ENCODE measurements at places on chromosomes 12 and 14.

DNA sequence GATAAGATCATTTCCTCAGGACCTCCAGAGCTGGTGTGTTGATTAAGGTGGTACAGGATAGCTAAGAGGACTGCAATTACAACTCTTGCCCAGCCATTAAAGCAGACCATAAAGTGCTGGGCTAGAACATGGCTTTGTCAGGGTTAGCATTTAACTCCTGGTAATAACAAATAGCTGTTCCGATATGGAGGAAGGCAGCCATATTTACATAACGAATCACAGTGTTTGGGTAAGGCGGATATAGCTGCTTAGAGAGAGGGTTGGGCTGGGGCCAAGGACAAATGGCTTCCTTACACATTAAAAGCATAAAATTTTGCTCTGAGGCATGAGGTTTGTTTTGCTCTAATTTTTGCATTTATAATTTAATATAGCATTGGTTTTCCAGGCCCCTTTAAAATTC is 297.7 kb upstream of the DDHD1 start:
- no peak for DNase-seq

DNA sequence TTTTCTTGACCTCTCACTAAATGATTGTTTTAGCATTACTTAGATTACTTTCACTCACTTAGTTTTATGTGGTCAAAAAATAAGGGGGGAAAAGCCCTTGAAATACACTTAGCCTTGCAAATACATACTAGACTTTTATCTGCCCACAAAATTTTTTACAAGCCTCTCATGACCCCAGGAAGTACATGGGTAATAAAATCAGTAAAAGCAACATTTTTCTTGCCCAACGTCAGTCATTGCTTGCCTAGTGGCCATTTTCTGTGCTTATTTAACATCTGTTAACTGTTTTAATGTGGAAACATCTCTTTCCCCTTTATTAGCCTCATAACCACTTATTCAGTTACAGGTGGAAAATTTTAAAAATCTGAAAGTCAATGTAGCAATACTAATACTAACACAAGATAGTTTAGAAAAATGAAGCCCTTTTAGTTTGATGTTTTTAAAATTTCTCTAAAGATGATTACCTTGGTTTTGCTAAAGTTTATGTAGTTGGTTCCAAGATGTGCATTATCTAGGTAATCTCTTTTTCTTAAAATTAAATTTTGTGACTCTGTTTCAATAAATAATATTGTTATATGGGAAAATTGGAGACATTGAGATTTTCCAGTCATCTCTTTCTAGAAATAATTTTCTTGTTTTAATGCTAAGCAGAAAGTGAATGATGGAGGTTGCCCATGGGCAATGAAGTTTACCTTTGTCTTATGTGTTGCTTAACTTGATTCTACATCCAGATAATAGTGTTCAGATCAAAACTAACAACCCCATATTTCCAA is 175.5 kb downstream of the TMTC2 start:
- DNase-seq: no peak

GRCh38 chr12:93441081-93441616 is 598 bp downstream of the UBE2N start:
- DNase-seq: peak; percentile 51

DNA sequence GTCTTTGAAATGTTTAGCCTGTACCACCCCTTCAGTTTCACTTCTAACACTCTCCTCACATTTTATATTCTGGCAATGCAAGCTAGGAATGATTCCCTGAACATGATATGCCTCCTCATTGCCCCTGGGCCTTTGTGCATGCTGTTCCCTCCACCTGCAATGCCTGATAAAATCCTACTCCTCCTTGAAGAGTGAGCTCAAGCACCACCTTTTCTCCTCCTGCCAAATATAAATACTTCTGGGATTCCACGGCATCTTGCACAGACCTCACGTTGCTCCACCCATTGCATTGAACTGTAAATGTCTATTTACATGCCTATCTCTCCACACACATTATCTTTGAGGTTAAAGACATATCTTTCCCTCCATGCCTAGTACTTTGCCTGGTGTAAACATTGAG is 21.1 kb downstream of the NKX2-1 start:
- DNase-seq: no peak

- DNase-seq: no peak
Observed at GRCh38 chr12:127284870-127285431, 982.0 kb upstream of the TMEM132C start.

- DNase-seq: peak; percentile 49
Observed at GRCh38 chr14:99733540-99734405, 49.7 kb downstream of the CYP46A1 start.

DNA sequence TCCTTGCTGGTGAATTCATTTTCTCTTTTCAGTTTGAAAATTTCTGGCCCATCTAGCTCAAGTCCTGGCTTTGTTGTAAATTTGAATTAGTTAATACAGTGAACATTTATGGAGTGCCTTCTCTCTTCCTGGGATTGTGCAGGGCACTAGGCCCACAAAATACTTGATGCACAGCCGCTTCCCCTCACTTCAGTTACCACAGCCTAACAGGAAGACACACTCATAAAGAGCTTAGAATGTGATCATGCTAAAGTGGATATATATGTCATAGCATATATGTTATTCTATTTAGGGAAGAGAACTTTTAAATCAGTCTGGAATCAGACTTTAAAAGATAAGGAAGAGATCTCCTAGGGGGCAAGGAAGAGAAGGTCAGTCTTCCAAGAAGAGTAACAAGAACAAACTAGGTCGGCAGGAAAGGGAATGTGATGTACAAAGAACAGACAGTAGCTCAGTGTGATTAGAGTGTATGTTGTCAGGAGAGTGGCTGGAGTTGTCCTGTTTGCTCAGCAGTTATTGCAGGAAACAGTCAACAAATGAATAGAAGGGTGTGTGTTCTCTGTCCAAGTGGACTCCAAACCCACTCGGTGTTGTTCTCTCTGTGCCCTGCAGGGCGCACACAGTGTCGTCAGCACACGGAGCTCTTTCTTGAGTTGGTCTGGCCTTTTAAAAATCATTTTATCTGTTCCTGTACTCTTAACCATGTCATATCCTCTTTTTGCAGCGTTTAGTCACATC is 74.4 kb downstream of the DAAM1 start:
- peak; percentile 29 for DNase-seq

DNA sequence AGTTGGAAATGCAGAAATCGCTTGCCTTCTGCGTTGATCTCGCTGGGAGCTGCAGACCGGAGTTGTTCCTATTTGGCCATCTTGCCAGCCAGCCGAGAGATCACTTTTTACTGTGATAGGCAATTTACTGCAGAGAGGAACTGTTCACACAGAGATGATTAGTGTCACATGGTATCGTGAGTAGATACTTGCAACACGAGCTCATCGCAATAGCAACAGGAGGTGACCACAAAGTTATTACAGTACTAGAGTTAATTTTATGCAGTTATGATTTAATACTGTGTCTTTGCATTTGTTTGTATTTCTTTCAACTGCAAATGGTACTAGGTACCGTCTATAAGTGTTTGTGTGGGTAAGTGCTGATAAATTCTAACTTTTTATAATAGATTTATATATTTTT is 27.8 kb downstream of the NOPCHAP1 start:
- no peak for DNase-seq

- DNase-seq: peak; percentile 24
Observed at GRCh38 chr12:105083551-105084105, 630 bp downstream of the ALDH1L2 start.

DNA sequence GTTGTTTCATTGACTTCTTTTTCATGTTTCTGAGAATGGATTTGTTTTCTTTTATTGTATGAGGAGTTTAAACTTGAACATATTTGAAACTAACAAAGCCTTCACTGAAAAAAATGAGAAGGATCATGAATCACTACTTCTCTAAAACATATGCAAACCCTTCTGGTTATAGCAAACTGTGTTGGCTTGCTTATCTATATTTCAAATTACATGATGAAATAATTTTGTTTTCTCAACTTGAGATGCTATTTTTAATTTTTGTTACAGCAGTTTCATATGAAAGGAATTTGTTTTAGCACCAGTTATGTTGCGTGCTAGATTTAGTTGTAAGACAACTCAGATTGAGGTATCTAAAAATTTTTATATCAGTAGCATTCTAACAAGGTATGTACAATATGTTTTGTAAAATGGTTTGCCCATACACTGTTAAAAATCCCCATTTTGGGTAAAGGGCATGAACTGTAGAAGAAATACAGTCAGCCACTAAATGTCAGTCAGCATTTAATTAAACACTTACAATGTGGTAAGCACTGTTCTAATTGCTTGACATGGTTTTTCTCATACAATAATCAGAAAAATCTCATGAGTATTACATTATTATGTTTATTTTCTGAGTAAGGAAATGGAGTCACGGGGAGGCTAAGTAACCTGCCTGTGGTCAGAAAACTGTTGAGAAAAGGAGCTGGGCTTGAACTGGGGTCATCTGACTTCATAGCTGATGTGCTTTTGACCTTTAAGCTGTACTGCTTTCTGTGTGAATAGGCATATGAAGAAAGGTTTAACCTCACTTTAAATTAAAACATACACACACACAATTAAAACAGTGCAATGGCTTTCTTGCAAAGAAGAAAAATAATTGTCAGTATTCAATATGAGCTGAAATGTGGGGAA is 105.7 kb downstream of the PLEKHA5 start:
- DNase-seq: no peak

- no peak for DNase-seq
Observed at GRCh38 chr12:3389986-3390385, 101.0 kb upstream of the PRMT8 start.

GRCh38 chr12:68111995-68112394 is 47.5 kb downstream of the IFNG start:
- no peak for DNase-seq

DNA sequence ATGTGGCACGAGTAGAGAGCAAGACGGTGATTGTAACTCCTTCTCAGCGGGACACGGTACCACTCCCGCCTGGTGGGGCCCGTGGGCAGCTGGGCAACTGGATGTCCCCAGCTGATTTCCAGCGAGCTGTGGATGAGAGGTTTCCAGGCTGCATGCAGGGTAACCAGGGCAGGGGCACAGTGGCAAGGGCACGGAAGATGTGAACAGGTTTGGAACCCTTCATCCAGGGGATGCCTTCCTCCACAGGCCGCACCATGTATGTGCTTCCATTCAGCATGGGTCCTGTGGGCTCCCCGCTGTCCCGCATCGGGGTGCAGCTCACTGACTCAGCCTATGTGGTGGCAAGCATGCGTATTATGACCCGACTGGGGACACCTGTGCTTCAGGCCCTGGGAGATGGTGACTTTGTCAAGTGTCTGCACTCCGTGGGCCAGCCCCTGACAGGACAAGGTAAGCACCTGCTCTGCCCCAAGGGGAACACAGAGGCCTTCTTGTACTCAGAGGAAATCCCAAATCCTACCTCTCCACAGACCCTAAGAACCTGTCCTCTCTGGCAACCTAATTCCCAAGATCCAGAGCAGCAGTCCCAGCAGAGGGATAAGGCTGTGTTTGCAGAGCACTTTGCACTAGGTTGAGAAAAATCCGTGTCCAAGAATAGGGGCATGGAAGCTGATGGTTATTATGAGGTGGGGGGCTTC is 4.3 kb downstream of the PCK2 start:
- no peak for DNase-seq

Measured in right lobe of liver (tissue), 6 donors.